ENCODE measurements at places on chromosomes 5 and 9.

GRCh38 chr9:114592356-114592755 lies 4.8 kb downstream of the ATP6V1G1 start:
- DNase-seq: peak; percentile 70

DNA sequence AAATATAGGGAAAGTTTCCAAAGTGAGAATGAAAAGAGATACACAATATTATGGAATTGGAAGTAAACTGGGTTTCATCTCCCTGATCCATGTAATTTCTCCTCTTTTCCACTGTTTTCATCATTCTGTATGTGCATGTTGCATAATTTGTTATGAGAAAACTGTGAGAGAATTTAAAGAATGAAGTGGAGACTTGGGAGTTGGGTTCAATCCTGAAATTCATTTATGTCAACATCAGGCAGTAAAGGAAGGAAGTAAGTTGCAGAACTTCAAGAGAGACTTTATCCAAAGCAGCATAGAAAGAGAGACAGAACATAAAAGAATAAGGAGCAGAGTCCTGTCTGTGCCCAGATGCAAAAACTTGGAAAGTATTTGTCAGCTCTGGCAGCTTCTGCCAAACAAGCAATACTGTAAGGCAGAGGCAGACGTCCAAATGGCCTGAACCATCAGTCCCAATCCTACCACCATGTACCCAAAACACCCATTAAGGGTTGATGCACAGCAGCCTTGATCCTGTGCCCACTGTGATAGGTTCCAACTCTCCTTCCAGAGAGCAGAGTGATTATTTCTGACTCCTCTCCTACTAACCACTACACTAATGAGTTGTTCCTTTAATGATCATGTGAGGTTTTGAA lies 425.3 kb upstream of the CDH6 start:
- DNase-seq: no peak

- no peak for DNase-seq
These were observed 35.5 kb downstream of the RFK start for GRCh38 chr9:76358628-76359280.

- peak; percentile 79 for DNase-seq
These were observed 24.8 kb upstream of the RLN1 start for GRCh38 chr9:5364294-5365024.

DNA sequence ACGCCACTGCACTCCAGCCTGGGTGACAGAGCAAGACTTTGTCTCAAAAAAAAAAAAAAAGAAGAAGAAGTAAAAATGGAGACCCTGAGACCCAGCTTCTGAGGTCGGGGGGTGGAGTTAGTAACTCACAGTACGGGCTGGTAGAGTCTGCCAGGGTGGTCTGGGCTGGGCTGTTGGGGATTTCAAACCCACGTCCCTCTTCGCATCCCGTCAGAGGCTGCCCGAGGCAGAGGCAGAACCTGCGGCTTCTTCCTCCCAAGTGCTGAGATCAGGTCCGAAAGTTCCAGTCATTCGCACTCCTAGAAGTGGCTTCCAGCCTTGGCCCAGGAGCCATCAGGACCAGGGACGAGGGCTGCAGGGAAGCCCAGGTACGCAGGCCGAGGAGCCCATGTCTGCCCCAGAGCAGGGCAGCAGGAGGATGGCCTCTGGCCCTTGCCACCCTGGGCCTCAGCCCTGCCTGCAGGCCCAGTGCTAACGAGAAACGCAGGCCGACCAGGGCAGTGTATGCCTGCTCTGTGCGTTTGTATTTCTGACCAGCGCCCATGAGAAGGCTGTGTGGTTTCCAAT lies 9.9 kb upstream of the SLC2A6 start:
- no peak for DNase-seq

DNA sequence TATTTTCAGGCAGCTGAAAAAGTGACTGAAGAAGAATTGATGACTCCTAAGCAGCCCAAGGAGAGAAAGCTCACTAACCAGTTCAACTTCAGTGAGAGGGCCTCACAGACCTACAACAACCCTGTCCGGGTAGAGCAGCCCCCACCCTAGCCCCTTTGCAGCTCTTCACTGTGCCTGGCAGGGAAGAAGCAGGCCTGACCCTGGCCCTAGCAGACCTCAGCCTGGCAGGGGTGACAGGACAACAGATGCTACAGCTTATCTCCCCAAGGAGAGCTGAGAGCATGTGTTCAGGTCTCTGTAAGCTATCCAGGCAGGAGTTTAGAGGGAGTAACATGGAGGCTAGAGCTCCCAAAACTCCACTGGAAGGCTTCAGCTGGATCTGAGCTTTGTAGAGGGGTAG lies 31.8 kb downstream of the DNAI1 start:
- DNase-seq: no peak

DNA sequence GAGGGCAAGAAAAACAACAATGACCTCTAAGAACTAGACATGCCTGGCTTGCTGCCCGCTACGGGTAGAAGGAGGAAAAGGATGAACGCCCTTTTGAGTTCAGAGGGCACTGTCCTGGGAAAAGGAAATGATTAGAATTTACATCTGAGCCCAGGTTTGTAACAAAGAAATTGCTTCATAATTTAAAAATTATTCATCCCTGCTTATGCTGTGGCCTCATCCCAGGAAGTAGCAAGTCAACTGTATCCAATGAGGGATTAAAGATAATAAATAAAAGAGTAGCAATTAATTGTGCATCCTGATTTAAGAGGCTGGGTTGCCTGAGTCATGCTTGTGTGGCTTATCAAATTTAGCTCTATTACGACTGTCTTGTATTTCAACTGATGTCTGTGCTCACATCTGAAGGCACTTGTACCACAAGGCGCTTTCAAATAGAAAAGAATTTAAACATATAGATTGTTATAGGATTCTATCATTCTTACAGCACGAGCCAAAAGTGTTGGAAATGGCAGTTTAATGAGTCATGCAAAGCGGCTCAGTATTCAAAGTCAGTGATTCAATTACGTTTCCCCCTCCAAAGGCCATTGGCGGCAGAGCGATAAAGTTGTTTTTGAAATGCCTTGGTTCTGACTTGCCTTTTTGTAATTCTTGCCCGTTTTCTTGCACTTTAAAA lies 40.0 kb upstream of the DMRT1 start:
- DNase-seq: no peak

GRCh38 chr5:59891962-59892643 lies 1.4 kb downstream of the PDE4D start:
- no peak for DNase-seq

DNA sequence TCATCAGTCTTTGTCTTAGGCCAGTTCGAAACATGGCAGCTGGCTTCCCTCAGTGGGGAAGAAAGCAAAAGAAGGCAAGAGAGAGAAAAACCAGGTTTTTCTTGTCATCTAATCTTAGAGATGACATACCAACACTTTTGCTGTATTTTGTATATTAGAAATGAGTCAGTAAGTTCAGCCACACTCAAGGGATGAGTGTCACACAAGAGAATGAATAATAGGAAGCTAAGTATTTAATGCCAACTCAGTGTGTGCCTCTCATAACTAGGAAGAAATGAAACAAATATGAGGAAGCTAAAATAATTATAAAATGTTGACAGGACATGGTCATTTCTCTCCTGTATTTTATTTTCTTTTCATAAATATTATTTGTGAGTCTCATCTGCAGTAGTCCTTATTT lies 65.3 kb downstream of the CDH12 start:
- DNase-seq: no peak

- no peak for DNase-seq
These were observed 8.5 kb downstream of the NOP16 start for GRCh38 chr5:176379881-176380280.

DNA sequence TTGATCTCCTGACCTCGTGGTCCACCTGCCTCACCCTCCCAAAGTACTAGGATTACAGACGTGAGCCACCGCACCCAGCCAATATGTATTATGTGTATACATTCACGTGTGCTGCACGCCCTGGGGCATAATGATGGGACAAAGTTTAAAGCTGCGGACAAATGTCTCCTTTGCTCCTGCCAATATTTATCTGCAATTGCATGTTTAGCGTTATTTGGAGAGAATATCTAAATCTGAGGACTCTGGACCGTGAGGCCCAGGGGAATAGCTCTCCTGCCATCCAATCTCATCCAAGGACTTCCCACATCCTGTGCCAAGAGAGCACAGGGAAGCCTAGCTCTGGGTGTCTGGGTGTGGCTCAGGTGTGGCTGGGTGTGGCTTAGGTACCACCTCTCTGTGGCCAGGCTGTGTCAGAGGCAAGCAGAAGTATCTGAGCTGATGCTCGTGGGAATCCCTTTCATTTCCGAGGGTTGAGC lies 6.9 kb upstream of the BOD1 start:
- DNase-seq: no peak

GRCh38 chr5:111551161-111551560 lies 38.8 kb upstream of the STARD4 start:
- DNase-seq: no peak

- no peak for DNase-seq
These were observed 12.4 kb upstream of the RANBP17 start for GRCh38 chr5:170849374-170849773.

- peak; percentile 51 for DNase-seq
These were observed 114.5 kb downstream of the PALM2AKAP2 start for GRCh38 chr9:109894473-109894872.

Measured in activated CD4-positive, alpha-beta T cell treated with anti-CD3 and anti-CD28 coated beads, Interleukin-2, amount 50 U/mL, for 16 hours (primary cell).